ENCODE measurements at places on chromosomes 13 and 19.

- DNase-seq, result no peak
Measured at GRCh38 chr13:98143157-98143553, 261 bp downstream of the FARP1 start.

- no peak for DNase-seq
Measured at GRCh38 chr13:66578305-66578704, 651.8 kb downstream of the PCDH9 start.

GRCh38 chr13:97004096-97004876 is 10.0 kb upstream of the OXGR1 start:
- no peak for DNase-seq

DNA sequence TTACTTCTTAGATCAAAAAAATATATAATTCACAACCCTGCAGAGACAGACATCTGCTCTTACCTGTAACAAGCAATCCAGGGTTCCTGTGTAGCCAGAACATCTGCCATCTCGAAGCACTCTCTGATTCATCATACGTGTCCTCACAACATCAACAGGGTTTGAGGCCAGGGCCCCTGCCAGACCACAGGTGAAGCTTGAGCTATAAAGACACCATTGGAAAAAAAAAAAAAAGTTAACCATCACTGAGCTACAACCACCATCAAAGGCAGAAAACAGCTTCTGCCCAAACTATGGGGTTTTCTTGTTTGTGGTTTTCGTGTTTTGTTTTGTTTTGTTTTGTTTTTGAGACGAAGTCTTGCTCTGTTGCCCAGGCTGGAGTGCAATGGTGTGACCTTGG is 19.3 kb downstream of the SLC25A30 start:
- DNase-seq, result no peak

Measured in stimulated activated CD8-positive, alpha-beta memory T cell treated with anti-CD3 and anti-CD28 coated beads, Interleukin-4, amount 100 ng/mL, for 4 hours (primary cell).